ENCODE measurements at places on chromosomes 7 and 10. TPM values are rescaled to one million over a fixed set of nuclear protein-coding genes. Genes with fewer than 3 reads are reported as not detected.

GRCh38 chr10:74231375-74231774, 80.4 kb downstream of the ADK start:
- no peak for DNase-seq

- DNase-seq = no peak
Measured at GRCh38 chr10:110512461-110513187, 14.9 kb downstream of the DUSP5 start.

GRCh38 chr10:93464776-93465388, 17.3 kb downstream of the MYOF start:
- no peak for DNase-seq

DNA sequence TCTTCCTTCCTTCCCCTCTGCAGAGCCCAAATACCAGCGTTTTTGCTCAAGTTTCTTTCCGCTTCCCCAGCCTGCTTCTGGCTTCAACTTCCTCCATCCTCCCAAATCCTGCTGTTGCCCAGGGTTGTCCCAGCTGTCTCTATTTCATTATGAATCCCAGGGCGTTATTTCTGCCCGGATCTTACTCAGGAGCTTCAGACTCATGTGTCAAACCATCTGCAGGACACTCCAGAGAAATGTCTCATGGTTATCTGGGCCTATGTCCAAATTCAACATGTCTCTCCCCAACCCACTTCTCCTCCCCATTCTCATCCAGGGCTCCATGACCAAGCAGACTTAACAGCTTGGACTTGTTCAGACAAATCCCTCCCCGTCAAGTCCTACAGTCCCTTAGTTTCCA, 15.6 kb downstream of the ARHGAP22 start:
- no peak for DNase-seq

DNA sequence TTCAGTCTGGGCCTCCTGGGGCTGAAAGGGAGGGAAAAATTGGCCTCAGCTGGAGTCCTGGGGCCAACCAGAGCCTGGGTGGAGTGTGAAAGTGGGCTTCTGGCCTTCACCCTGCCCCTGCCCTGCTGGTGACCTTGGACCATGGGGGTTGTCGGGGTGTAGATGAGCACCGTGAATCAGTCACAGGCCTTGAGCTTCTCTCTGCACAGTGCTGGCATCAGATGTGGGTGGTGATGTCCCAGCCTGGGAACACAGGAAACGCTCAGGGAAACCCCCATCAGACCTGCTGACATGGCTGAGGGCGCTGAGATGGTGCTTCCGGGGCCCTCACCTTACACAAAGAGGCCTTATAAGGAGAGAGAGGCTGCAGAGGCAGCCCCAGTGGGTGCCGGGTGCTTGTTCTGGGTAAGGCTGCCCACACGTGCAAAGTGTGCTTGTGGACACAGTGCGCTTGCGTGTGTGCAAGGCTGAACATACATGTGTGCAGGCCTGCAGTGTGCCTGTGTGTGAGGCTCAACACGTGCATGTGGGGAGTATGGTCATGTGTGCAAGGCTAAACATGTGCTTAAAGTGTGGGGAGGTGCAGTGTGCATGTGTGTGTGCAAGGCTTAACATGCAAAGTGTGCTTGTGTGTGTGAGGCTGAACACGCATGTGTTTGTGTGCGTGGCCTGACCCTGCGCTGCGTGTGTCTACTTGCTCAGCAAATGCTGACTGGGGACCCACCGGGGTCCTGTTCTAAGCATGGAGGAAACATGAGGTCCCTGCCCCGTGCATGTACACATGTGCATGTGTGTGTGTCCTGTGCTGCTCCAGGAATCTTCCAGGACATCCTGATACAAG, 6.5 kb downstream of the ARPC1B start:
- no peak for DNase-seq

- no peak for DNase-seq
Measured at GRCh38 chr7:27375958-27376357, 133.4 kb downstream of the EVX1 start.

GRCh38 chr10:124677749-124678556, 66.2 kb downstream of the FAM53B start:
- DNase-seq = peak; percentile 83

DNA sequence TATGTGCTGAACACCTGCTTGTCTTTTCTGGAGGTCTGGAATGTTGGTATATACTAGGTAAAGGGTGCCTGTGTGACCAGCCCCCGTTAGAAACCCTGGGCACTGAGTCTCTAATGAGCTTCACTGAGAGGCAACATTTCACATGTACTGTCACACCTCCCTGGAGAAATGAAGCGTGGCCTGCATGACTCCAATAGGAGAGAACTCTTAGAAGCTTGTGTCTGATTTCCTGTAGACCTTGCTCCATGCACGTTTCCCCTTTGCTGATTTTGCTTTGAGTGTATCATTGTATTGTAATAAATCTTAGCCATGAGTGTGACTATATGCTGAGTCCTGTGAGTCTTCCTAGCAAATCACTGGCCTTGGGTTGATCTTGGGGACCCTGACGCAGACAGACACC, 82.8 kb downstream of the PPP1R3C start:
- no peak for DNase-seq

DNA sequence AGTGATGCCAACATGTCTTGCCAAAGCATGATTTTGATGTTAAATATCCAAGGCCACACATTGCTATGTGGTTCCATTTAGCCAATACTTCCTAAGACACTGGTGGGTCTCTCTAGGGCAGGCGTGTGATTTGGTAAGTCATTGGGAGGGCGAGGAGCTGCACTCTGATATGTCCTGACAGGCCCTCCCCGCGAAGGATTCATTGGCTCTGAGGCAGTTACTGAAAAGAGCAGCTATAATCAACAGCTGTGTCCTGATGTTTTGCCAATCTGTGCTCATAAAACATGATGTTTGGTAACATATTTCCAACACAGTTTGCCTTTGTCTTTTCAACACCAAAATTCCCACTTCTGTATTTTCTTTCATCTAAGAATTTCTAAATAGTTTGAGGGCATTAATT, 646.7 kb downstream of the PARD3 start:
- peak; percentile 57 for DNase-seq

DNA sequence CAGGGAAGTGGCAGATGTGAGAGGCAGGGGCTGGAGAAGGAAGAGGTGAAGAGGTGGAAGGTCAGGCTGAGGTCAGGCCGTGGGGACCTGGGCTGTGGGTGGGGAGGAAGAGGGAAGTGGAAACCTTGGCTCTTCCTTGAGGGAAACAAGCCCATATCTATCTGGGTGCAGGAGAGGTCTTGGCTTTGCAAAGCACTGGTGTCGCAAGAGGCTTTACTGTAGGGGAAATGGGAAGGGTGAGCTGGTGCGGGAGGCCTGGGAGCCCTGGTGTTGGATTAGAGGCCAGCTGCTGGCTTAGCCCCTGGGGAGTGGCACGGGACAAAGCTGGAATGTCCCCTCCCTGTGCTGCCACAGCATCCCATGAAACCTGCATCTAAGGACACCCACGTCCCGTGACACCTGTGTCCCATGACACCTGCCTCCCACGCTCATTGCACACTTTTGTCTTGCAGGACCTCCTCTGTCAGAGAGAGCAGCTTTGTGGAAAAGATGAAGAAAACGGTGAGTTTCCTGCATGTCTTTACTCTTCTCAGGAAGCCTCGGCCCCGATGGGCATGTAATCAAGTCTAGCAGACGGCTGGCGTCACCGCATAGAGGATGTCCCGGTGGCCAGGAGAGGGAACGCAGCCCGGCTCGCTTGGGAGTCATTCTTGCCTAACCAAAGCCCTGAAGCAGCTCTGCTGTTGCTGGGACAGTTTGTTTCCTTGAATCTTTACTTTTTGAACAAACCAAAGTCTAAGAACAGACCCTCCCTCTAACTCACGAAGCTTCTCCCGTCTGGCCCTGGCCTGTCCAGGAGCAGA, 22.2 kb downstream of the TMEM120A start:
- DNase-seq = peak; percentile 91

- no peak for DNase-seq
Measured at GRCh38 chr7:79282070-79282694, 171.3 kb downstream of the MAGI2 start.

DNA sequence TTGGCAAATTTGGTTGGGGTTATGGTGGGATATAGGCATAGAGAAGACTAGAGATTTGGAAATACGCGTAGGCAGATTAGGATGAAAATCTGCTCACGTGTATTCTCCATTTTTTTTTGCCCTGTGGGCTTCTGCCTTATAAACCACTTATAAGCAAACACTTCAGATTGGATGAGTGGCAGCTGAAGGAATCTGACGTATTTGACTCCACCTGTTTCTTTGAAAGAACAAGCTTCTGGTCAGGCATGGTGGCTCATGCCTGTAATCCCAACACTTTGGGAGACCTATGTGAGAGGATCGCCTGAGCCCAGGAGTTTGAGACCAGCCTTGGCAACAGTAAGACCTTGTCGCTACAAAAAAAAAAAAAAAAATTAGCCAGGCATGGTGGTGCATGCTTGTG, 5.1 kb downstream of the STK31 start:
- no peak for DNase-seq

- DNase-seq = no peak
Measured at GRCh38 chr10:93711891-93712290, 9.5 kb upstream of the FRA10AC1 start.

GRCh38 chr7:113141803-113142202, 23.4 kb upstream of the SMIM30 start:
- DNase-seq = no peak

DNA sequence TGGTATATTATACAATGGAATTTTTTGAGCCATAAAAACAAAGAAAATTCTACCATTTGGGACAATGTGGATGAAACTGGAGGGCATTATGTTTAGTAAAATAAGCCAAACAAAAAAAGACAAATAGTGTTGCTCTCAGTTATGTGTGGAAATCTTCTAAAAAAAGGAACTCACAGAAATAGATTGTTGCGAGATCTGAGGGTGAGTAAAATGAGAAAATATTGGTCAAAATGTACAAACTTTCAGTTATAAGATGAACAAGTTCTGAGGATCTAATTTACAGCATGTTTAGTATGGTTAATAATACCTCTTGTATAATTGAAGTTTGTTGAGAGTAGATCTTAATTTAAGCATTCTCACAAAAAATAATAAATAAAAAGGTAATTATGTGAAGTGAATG, 291.2 kb downstream of the KIF20B start:
- no peak for DNase-seq

DNA sequence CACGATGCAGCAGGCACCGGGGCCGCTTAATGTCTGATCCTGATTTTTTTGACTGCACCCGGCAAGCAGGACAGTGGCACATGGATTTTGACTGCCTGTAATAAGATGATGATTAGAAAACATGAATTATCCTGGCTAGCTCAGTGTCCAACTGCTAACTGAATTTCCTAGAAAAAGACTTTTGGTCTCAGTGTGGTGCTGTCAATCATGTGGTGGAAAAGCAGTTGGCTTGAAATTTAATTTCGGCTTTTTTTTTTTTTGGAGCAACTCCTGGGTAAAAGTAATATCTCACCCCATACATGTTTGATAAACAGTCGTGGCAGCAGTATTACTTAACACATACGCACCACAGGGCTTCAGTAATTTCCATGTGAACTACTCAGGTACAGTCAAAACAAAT, 227.7 kb downstream of the FANK1 start:
- DNase-seq = no peak

DNA sequence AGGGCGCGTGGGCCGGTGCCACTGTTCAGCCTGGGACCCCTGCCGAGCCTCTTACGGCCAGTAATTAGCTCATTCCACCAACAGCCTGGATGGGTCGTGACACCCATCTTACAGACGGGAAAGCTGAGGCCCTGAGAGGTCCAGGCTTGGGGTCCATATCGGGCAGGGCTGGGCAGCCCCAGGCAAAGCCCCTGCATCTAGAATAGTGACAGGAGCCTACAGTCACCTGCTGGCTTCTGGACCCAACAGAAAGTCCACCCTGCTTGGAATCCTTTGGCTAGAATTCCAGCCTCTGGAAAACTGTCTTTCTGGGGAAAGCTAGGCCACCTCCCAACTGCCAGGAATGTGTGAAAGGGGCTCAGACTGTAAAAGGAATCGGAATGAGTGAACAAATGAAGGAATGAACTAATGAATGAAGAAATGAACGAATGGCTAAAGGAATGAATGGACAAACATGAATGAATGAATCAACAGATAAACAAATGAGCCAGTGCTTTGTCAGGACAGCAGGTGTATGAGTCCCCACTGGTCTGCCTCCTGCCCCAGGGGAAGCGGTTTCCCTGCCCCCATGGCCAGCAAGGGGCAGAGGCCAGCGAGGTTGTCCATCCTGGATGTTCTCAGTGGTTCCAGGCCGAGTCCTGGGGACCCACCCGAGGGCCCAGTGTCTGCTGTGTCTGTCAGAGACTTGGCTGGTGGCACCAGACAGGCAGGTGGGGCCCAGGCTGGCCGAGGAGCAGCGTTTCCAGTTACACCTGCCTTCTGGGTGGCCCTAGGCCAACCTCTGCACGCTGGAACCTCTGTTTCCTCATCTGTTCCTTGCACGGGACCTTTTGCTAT, 24.1 kb upstream of the PDGFA start:
- DNase-seq = peak; percentile 10

- no peak for DNase-seq
Measured at GRCh38 chr7:137606061-137606674, 240.6 kb downstream of the DGKI start.

DNA sequence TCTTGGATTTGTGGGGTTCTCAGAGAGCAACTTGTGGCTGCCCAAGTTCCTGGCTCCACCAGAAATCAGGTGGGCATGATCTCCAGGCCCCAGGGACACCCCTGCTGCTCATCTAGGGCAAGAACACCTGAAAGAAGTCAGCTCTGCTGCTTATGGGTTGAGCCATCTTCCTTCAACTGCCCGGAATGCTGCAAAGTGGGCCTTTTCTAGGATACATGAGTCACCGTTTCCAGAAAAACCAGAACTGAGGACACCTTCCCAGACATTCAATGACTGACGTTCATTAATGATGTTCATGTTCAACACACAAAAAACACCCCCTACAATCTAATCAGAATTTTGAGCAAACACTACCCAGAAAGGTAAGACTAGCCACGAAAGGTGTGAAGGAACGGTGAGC, 98.0 kb downstream of the MAD1L1 start:
- DNase-seq = peak; percentile 6

DNA sequence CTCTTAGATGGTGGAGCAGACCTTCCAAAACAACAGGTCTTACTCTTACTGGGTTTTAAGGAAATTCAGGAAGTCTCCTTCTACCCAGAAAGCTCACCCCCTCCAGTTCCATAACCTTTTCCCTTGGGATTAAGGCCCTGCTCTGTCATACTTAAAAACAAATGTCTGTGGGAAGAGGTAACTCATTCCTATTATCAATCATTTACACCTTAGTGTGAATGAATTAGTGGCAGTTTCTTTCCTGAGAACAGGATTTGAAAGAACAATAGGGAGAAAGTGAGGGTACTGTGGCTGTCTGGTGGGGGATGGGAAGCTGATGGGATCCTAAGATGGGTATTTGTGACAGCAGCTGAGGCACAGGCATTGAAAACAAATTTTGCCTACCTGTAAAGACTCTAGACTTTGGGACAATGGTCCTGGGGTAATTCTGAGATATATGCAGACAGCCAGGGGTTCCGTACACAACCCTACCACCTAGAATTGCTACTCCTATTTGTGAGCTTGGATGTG, 22.2 kb upstream of the PDLIM1 start:
- DNase-seq = no peak

- DNase-seq = no peak
Measured at GRCh38 chr7:55349121-55349520, 16.0 kb upstream of the LANCL2 start.

- DNase-seq = no peak
Measured at GRCh38 chr10:129660569-129660968, 193.5 kb downstream of the MGMT start.

Gene PILRA
- 3.9 TPM for total RNA-seq

Gene SPDYE9
- not detected for total RNA-seq

Gene ANKRD30A
- total RNA-seq = not detected

Gene OGDHL
- 8.3 TPM for total RNA-seq

Gene TMEM130
- not detected for total RNA-seq

Gene CADPS2
- 11.1 TPM for total RNA-seq

Gene LRRD1
- 0.57 TPM for total RNA-seq

Gene SHH
- not detected for total RNA-seq

Gene C7orf33
- total RNA-seq = not detected

Gene C10orf71
- 98.9 TPM for total RNA-seq

Gene ZNF3
- total RNA-seq = 17.8 TPM

Gene PRR15
- 0.53 TPM for total RNA-seq

Measured in right cardiac atrium (tissue), 5 donors.